GDM1 (cell line): ENCODE measurements at places on chromosomes 6 and 20.

- no peak for DNase-seq
Measured at GRCh38 chr6:108080010-108080780, 5.7 kb upstream of the OSTM1 start.

- DNase-seq = no peak
Measured at GRCh38 chr20:33761698-33762250, 30.0 kb downstream of the ZNF341 start.

DNA sequence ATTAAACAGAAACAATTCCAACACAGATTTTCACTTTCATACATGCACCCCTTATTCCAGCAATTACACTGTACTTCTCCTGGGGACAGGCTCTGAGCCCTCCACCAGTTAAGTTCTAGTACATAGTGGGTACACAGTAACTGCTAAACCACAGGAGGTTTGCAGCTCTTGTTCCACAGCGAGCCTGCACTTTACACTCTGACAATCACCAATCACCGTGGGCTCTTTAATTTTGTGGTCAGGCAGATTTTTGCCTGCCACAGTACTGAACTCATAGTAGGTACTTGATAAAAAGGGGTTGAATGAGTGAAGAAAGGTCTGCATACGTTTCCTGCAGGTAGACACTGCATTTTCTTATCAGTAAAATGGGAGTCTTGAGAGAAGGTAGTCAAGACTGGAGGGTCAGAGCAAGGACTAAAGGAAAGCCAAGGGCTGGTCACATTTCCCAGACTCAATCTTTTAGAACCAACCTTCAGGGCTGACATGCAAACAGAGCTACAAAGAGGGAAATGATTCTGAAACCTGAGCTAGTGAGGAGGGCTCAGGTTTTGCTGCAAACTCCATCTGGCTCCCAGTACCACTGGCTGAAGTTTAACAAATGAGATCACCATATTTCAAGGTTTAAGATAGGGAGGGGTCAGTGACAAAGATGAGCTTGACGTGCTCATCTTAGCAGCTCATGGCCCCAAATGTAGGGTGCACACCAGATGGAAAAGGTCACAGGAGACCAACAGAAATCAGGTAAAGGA, 404.6 kb downstream of the BTBD9 start:
- DNase-seq = no peak

DNA sequence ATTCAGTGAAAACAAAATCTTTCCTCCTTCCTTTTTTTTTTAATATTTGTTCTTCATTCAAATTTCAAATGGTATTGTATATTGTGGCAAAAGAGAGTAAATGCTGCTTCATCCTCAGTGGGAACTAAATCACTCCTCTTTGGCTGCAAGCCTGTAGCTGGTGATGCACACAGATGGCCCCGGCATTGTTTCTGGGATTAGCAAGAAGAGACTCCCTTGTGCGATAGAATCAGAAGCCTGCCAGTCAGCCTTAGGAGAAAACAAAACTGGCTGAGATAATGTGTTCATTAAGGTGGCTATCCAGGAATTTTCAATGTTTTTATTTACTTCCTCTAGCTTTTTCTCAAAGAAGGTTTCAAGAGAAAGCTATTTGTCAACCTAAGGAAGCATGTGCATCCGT, 20.7 kb upstream of the ELOVL2 start:
- DNase-seq = no peak

GRCh38 chr20:20628314-20628713, 84.1 kb downstream of the RALGAPA2 start:
- DNase-seq = no peak

DNA sequence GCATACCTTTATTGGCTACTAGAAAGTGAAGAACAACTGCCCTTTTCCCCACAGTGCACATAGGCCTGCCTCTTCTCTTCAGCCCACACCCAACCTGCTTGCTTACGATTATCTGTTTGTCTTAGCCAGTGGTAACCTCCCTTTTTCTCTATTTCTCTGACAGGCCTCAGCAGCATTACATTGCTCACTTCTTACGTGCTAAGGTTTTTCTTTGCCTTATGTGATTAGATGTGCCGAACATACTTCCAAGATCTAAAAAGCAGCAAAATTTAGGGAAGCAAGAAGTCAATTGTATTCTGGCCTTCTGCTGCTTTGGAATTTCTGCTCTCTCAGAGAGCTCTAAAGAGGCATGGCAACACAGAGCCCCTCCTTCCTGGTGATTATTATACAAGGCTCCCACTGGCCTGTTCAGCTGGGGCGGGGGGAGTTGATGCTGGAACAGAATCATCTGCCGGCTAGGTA, 7.0 kb downstream of the B4GALT5 start:
- DNase-seq = no peak

GRCh38 chr20:33059136-33059535, 5.4 kb downstream of the BPIFB3 start:
- DNase-seq = no peak

- no peak for DNase-seq
Measured at GRCh38 chr6:76771059-76771634, 692.1 kb downstream of the HTR1B start.

GRCh38 chr6:23269436-23269835, 700.1 kb downstream of the HDGFL1 start:
- DNase-seq = no peak

- DNase-seq = no peak
Measured at GRCh38 chr6:42366999-42367352, 84.8 kb downstream of the TRERF1 start.

DNA sequence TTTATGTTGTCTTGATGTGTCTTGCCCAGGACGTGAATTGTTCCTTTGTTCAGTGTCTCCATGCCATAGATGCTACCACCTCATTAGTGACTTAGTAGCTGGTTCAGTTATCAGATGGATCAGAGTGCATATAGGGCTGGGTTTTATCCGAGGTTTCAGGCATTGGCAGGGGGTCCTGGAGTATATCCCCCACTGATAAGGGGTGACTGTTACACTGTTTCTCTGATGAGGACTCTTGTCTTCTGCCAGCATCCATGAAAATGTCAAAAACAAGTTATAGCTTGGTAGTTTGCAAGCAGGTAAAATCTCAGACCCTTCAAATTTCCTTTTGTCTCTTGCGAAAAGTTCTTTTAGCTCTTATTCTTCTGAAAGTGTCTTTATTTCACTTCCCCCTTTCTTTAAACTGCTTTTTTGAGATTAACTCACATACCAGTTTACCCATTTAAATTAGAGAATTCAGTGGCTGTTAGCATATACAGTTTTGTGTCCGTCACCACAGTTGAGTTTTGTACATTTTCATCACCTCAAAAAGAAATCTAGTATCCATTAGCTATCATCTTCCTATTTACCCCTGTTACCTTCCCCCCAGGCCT, 109.2 kb downstream of the CDYL start:
- no peak for DNase-seq

DNA sequence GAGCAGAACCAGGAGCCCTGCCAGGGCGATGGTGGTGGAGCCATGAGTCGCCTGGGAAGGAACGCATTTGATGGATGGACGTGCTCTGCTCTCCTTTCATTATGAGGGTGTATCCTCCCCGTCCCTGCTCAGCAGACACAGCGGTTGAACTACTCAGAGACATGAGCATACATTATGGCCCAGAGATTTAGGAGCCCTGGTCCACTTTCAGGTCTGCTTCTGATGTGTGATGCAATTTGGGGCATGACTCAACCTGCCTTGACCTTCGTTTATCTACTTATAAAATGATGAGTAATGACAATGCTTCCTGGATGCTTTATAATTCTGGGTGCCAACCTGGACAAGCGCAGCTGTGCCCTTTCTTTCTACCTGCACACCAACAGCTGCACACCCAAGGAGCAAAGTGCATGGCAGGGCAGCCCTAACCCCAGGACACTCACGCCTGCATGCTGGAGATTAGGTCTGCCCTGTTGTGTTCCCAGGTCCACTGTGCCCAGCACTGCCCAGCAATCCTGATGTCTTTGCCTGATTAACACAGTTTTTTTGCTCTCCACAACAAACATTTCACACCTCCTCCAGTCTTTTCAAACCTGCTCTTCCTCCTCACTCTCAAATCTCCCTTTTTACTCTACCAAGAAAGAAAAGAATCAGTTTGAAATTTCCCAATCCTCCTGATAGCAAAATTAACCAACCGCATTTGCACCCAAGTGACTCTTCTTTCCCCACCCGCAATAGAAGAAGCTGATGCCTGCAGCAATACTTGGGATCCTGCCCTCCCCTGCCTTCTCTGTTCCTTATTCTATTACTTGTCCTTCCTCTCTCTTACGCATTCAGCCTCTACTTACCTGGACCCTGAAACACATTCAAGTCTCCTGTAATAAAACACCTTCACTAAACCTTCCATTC, 81.2 kb downstream of the EZR start:
- no peak for DNase-seq

GRCh38 chr20:49591217-49591865, 23.4 kb upstream of the PTGIS start:
- DNase-seq = no peak

GRCh38 chr6:15420959-15421438, 175.1 kb downstream of the JARID2 start:
- peak; percentile 14 for DNase-seq

- DNase-seq = no peak
Measured at GRCh38 chr6:36836111-36837021, 2.9 kb downstream of the CPNE5 start.

- DNase-seq = no peak
Measured at GRCh38 chr6:4889701-4890100, 113.5 kb downstream of the CDYL start.

DNA sequence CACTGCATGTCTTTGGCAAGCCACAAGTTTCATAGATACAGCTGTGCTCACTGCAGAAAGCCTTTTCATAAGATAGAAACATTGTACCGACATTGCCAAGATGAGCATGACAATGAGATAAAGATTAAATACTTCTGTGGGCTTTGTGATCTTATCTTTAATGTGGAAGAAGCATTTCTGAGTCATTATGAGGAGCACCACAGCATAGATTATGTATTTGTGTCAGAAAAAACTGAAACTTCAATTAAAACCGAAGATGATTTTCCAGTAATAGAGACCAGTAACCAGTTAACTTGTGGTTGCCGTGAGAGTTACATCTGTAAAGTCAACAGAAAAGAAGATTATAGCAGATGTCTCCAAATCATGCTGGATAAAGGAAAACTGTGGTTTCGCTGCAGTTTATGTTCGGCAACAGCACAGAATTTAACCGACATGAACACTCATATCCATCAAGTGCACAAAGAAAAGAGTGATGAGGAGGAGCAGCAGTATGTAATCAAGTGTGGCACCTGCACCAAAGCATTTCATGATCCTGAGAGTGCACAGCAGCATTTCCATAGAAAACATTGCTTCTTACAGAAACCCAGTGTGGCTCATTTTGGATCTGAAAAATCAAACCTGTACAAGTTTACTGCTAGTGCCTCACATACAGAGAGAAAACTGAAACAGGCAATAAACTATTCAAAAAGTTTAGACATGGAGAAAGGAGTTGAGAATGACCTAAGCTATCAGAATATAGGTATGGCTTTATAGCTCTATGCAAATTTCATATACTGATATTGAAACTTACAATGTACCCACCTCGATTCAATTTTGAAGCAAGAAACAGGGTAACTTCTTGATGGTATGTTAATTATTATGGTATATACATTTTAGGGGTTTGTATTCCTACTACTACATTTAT, 23.9 kb upstream of the BAG2 start:
- no peak for DNase-seq

GRCh38 chr20:40896814-40897700, 131.6 kb upstream of the TOP1 start:
- no peak for DNase-seq

- no peak for DNase-seq
Measured at GRCh38 chr20:45892049-45892825, 1.1 kb downstream of the CTSA start.

GRCh38 chr6:85865420-85866369, 223.0 kb upstream of the SYNCRIP start:
- peak; percentile 5 for DNase-seq

DNA sequence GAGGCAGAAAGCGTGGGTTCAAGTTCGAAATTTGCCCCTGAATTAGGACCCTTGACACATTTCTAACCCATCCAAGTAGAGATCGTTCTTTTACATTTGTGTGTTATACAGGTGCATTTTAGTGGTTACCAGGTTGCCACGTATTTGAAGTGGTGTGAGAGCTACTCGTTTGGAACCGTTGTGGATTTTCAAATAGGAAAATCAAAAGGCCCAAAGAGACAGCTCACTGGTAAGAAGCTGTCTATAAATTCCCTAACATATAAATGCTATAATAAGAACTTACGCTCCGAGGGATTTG, 1.6 kb upstream of the REV3L start:
- DNase-seq = no peak

GRCh38 chr20:42046371-42047085, 428.4 kb upstream of the CHD6 start:
- DNase-seq = no peak

GRCh38 chr6:163525926-163526325, 111.4 kb downstream of the QKI start:
- no peak for DNase-seq

DNA sequence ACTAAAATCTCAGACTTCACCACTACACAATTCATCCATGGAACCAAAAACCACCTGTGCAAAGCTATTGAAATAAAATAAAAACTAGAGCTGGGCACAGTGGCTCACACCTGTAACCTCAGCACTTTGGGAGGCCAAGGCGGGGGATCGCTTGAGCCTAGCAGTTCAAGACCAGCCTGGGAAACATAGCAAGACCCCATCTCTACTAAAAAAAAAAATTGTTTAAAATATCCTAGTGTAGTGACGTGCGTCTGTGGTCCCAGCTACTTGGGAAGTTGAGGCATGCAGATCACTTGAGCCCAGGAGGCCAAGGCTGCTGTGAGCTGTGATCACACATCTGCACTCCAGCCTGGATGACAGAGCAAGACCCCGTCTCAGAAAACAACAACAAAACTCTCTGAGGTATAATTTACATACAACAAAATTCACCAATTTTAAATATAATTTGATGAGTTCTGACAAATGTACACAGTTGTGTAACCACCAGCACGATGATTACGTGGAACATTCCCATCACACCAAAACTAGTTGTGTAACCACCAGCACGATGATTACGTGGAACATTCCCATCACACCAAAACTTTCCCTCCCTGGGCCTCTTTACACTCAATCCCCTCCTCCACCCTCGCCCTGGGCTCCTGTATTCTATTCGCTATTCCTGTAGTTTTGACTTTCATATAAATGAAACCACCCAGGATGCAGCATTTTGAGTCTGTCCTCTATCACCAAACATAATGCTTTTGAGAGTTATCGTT, 107.5 kb downstream of the TAF4 start:
- DNase-seq = no peak

DNA sequence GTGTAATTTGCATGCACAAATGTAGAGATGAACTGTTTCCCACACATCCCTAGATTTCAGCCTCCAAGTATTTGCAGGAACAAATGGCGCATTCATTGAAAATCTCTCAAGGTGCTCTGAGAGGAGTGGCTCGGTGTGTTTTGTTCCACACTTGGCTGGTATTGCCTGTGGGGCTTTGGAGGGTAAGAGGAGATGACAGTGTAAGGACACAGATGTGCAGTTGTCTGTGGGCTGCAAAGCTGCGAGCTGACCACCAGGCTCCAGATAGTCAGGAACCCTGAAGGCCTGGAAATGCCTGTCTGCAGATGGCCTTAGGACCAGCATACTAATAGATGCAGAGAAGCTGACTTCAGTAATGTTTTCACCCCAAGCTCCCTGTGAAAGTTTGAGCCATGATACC, 57.7 kb upstream of the PBOV1 start:
- no peak for DNase-seq

- peak; percentile 28 for DNase-seq
Measured at GRCh38 chr20:3156811-3157619, 2.6 kb downstream of the FASTKD5 start.
